Hindlimb muscle (tissue), 1 donor: ENCODE measurements at places on chromosomes 4 and X.

GRCh38 chrX:7216981-7217587 lies 69.1 kb upstream of the PUDP start:
- DNase-seq: no peak

GRCh38 chr4:47184083-47184482 lies 152.7 kb downstream of the GABRB1 start:
- no peak for DNase-seq

GRCh38 chrX:124103966-124104365 lies 142.5 kb downstream of the STAG2 start:
- DNase-seq: no peak

- DNase-seq: no peak
Measured at GRCh38 chrX:108582151-108582550, 142.5 kb downstream of the COL4A5 start.

- DNase-seq: no peak
Measured at GRCh38 chrX:53288189-53288588, 6.8 kb upstream of the IQSEC2 start.

- no peak for DNase-seq
Measured at GRCh38 chr4:76233967-76234678, 17.4 kb upstream of the FAM47E start.

- no peak for DNase-seq
Measured at GRCh38 chr4:1090465-1091440, 22.6 kb downstream of the RNF212 start.
